ENCODE measurements at places on chromosomes 3 and 15.
A peak's percentile ranks its signal among the peaks of the same experiment; 100 is the strongest.

DNA sequence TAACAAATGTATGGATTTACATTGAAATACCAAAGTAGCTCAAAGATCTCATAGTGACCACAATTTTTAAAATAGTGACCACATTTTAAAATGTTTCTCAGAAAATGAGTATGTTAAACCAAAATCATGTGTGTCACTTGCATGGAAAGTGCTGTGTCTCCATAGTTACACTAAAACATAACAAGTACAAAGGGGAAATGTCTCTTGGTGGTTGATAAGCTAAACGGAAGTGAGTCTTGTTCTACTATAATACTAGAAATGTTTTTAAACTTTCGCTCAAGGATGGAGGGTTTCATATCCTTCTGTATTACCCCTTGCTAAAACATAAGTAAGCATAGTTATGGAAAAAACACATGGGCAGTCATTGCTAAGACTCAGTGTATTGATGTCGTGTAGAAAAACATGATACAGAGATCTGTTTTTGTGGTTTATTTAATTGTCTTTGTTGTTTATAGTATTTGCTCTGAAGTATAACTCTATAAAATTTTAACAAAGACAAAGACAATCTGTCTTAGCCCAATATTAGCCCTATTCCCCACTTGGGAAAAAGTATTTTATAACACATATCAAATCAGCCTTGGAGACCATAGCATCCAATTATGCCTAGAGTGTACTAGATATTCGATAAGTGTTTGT, 27.0 kb upstream of the DENND4A start:
- DNase-seq = no peak

DNA sequence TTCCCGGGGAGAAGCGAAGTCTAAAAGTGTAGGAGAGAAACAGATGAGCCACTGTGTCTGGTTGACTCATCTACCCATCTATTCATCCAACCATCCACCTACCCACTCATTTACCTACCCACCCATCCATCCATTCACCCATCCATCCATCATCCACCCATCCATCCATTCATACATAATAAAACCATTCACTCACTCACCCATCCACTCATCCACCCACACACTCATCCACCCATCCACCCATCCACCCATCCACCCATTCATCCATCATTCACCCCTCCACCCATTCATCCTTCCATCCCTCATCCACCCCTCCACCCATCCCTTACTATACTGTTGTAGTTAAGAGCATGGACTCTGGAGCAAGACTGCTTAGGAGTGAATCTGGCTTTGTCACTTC, 136.4 kb upstream of the ATP2B2 start:
- no peak for DNase-seq

DNA sequence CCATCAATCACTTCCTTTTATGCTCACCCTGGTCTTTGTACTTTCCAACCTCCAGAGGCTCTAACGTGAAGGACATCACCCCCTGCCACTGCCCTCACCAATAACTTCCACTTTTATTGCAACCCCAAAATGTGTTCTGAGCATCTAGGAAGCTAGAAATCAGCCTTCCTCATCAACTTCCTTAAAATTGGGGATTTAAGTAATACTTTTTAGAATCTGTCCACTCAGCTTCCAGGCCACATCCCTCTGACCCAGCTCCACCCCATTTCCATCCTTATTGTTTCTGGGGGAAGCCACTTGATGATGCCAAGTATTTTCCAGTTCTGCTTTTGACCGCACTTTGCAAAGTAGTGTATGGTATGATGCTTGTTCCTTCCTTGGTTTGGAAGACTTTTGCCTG, 73.5 kb upstream of the XCR1 start:
- no peak for DNase-seq

DNA sequence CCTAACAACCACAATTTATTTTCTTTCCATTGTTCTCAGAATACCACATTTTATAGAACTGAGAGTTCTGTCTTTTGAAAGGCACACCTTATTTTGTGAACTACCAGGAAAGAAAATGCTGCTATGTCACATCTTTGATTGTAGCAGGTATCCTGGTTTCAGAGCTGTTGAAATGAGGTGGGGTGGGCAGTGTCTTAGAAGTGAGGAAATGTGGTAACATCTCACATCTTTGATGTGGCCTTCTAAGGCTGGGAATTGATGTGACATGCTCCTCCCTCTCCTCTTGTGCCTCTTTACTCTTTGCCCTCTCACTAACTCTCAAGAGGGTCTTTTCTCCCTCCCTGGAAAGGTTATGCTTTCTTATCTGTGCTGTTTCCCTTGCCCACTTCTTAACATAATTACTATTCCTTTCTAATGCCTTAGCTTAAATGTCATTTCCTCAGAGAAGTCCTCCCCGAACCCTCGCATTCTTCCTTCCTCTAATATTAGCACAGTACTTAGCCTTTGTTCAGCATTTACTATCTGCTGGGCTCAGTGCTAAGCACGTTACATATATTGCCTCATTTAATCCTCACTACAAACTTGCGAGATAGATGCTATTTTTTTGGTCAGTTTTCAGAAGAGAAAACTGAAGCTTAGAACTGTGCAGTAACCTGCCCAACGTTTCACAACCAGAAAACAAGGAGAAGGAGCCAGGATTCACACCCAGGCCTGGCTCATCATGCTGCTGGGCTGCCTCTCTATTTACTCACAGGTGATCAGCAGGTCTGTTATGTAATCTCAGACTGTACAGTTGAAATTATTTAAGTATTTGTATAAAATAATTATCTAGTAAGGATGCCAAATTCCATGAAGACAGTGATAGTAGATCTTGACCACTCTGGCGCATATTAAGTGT, 24.0 kb upstream of the SPTSSB start:
- DNase-seq = no peak

GRCh38 chr3:2536575-2536974, 437.9 kb downstream of the CNTN4 start:
- DNase-seq = no peak

GRCh38 chr3:126216416-126216815, 36.0 kb upstream of the ALDH1L1 start:
- peak; percentile 53 for DNase-seq

GRCh38 chr3:54067055-54067698, 55.2 kb upstream of the CACNA2D3 start:
- no peak for DNase-seq

- no peak for DNase-seq
Measured at GRCh38 chr3:109353057-109353456, 15.7 kb upstream of the DPPA4 start.

DNA sequence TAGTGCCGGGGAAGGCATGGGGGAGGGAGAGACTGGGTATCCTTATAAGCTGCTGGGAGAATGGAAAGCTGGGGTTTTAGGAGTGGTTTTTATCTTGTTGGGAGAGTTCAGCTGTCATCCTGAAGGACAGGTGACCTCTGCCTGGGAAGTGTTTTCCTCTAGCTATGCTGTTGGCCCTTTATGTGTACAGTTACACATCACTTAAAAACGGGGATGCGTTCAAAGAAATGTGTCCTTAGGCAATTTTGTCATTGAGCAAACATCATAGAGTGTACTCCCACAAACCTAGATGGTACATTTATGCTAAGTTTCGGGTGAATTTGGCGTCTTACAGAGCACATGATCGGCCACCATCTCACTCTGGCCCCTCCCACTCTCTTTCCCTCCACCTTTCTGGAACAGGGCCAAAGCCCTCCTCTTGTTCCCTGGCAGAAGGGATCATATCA, 164.3 kb upstream of the NUDT16 start:
- DNase-seq = peak; percentile 68

DNA sequence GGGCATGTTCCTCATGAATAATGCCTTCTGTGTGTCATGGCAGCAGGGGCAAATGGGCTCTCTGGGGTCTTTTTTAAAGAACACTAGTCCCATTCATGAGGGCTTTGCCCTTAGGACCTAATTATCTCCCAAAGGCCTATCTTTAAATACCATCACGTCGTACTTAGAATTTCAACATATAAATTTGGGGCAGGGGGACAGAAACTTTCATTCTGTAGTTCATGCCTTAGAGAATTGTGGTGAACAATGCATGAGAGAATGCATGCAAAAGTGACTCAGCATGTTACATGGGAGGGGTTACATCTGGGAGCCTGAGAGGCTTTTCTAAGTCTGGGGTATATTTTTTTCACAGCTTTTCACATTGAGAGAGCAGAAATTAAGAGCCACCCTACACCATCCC, 208.5 kb upstream of the ROPN1 start:
- DNase-seq = peak; percentile 61

DNA sequence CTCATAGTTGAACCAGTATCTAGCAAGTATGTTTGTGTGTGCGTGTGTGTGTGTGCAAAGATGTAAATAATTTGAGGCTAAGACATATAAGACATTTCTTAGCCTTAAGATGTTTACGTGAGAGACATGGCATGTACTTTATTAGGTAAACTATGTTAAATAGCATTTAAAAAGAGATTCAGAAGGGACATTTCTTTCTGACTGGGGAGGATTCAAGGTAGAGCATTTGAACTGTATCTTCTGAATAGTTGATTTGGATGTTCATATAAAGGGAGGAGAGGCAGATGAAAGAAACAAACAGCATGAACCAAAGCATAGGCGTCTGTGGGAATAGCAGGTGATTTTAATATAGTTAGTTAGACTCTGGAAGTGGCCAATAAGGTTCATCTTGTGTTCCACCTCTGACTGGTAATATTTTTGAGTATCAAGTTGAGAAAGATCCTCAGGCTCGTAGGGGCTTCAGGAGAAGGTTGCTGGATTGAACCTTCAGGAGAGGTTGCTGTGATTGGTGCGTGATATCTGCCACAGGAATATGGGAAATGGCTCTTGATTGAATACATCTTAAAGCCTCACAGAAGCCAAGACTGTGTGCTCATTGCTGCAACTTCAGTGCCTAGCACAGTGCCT, 12.6 kb downstream of the NFKBIZ start:
- no peak for DNase-seq

GRCh38 chr3:50388016-50388719, 28.8 kb upstream of the TMEM115 start:
- DNase-seq = peak; percentile 56

DNA sequence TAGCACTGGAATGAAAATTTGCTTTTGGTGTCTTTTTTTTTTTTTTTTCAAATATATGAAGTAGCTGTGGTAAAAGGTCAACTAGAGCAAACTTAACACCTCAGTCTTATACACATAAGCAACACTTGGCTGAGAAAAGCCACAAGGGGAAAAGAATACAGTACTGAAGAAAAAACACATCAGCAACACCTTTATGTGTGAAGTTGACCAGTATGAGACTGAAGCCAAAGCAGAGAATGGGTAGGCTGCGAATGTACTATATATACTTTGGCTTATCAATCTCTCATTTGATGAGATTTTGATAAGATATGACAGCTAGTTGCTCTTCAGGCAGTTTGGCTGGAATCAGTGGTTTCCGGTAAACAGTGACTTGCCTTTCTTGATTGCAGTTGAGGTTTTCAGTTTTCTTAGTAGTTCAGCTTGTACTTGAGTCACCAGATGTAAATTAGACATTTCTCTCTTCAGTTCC, 22.0 kb upstream of the ZCWPW2 start:
- peak; percentile 52 for DNase-seq

DNA sequence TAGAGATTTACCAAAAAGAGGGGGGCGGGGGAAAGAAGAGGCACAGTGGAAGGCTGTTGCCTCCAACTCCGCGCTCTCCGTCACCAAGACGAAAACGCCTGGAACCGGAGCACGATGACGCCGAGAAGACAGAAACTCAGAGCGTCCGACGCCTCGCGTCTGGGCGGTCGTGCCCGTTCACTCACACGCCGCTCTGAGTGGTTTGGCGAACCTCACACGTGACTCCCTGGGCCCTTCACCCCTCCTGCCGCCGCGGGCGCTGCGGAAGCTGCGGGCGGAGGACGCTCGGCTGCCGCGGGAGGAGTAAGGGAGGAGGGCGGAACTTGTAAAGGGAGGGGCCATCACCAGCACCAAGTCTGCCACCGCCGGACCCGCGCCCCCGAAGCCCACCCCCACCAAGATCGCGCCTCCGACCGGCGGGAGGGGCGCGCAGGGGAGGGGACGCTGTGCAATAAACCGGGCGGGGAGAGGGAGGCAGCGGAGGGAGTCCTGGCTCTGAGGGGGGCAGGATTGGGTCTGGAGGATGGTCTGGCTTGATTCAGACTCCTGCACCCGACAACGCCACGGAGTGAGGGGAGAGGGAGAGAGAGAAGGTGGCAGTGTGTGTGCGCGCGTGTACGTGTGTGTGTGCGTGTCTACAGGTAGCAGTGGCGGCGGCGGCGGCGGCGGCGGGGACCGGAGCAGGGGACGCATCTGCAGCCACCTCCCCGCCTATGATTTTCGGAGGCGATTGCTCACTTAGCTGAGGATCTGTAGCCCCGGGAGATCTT, 1.9 kb upstream of the NLGN1 start:
- DNase-seq = peak; percentile 95

- DNase-seq = peak; percentile 74
Measured at GRCh38 chr3:168248383-168249204, 152.9 kb upstream of the GOLIM4 start.
